ENCODE measurements at places on chromosomes 12 and 14. TPM values are rescaled to one million over a fixed set of nuclear protein-coding genes. Genes with fewer than 3 reads are reported as not detected.

DNA sequence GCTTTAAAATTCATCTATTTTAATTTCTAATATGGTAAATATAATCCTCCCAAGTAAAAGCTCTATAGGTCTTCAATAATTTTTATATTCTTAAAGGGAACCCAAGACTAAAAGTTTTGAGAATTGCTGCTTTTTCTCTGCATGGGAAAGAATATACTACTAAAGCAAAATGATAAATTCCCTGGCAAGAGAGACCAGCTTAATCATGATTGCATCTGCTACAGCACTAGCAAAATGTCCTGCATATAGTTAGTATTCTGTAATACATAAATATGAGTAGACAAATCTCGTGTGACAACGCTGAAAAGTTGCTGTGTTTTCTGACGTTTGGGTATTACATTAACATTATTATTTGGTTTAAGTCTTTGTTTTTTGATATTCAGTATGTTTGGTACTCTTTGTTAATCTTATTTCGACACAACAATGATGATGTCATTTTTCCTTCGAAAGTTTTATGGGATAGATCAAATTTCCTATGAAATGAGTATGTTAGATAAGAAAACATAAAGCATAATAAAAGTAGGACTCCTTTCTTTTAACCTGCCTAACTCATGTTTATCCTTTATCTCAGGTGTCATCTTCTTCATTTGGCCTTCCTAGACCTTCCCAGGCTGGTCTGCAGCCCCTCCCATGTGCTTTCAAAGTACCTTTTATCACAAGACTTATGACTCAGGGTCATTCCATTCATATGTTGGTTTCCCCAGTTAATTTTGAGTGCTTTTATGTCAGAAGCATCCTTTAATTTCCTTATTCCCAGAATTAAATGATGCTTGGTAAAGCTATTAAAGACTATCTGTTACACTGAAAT, 321.9 kb downstream of the RAD51B start:
- peak; percentile 74 for DNase-seq

DNA sequence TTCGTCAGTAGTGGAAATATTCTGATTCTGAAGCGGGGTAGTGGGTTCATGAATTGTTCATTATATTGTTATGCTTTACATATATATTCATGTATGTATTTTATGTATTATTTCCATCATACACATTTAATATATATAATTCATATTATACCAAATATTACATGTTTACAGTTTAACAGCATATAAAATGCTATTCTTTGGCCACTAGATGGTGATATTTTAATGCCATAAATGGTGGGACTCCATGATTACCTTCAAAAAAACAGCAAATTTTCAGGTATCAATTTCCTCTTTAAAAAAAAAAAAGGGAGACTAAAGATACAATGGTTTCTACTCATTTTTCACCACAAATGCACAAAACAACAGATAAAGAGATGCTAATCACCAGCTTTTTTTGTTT, 41.0 kb downstream of the BDKRB1 start:
- peak; percentile 22 for DNase-seq

- peak; percentile 86 for DNase-seq
These were observed 4.4 kb upstream of the DCP1B start for GRCh38 chr12:2008677-2009076.

The OR10A7 gene
- not detected for total RNA-seq

GRCh38 chr14:90451443-90451842, 54.6 kb downstream of the CALM1 start:
- DNase-seq = no peak

DNA sequence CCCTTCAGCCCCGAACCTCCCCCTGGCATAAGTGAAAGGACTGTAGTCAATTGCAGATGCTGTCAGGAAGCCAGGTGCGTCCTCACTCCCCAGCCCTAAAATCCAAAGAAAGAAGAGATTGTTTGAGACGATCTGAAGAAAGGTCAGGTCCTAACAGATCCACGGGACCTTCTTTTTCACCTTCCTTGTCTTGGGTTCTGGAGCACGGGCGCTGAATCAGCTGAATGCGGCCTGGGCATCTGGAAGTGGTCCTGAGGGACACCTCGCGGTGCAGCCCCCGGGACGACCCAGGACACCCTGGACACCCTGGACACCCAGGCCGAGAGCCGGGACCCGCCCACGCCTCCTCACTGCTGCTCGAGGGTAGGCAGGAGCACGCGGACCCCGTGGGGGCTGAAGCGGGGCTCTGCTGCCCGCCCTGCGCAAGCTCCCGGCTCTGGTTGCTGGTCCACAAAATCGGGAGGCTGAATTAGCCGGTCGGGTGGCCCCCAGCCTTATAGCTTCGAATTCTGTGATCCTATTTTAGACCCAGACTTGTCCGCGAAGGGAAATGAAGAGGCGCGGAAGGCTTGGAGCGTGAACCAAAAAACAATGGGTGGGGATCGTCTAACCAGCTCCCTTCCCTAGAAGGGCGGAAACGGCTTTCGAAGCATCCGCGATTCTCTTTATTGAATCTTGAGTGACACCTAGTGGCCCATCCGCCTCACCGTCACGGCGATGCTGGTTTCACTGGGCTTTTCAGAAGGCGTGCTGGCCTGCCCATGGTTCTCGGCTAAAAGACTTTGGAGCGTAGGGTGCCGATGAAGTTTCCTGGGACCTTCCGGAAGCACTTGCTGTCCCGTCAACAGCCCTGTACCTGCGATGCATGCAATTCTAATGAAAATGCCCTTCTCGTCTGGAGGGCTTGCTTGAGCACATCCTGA, 46.4 kb upstream of the PLXNC1 start:
- peak; percentile 74 for DNase-seq

The SLC16A7 gene
- total RNA-seq = 44.2 TPM

DNA sequence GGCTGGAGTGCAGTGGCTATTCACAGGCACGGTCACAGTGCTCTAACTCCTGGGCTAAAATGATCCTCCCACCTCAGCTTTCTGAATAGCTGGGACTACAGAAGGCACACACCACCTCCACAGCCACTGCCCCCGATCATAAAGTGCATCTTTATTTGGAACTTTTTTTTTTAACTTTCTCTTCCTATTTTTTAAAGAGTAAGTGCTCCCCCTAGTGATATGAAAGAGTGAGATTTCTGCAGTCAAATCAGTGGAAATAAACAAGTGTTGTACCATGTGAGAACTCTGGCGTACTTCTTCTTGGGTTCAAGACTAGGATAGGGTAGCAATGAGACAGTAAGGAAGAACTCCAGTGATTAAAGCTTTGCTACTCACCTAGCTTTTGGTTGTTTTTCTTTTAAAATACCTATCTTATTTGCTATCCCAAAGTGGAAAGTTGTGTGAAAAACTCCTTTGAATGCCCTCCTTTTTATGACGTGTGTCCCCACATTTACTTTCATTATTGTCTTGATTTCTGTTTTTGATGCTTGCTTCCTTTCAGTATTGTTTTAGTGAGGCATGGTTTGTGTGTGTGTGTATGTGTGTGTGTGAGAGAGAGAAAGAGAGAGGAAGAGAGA, 6.6 kb downstream of the PPP4R4 start:
- peak; percentile 32 for DNase-seq

DNA sequence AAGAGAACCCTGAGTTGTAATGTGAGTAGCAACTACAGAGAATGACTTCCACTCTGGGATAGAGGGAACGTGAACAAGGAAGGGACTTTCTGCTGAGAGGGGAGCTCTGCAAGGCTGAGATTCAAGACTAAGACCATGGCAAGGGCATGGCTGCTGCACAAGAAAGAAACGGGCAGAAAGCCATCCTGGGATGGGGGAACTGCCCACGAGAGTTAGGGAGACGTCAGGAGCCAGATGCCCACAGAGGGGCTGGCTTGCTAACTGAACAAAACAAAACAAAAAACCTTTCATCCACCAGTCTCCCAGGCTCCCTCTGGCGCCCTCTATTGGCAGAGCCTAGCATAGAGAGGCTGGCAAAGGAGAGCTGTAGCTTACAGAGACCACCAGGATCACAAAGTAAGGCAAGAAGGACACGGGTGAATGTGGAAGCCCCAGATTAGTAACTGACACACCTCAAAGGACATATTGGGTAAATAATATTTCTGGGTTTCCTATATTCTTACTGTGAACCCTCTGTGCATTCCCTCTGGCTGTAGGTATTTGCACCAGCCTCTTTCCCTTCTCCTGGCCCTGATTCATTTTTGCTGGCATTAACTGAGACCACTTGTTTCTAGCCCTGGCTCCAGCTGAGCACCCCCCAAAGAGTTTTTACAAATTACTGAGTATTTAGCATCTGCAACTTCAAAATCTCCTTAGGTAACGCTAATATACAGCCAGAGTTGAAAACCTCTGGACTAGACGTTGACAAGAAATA, 338.3 kb downstream of the EMP1 start:
- peak; percentile 20 for DNase-seq

- no peak for DNase-seq
These were observed 2.9 kb upstream of the OTX2 start for GRCh38 chr14:56813143-56813551.

- DNase-seq = peak; percentile 45
These were observed 52.6 kb downstream of the SYNE2 start for GRCh38 chr14:63905370-63905769.

All from fibroblast of lung (primary cell).